ENCODE measurements at places on chromosomes 1 and 21. TPM values are rescaled to one million over a fixed set of nuclear protein-coding genes. Genes with fewer than 3 reads are reported as not detected.

DNA sequence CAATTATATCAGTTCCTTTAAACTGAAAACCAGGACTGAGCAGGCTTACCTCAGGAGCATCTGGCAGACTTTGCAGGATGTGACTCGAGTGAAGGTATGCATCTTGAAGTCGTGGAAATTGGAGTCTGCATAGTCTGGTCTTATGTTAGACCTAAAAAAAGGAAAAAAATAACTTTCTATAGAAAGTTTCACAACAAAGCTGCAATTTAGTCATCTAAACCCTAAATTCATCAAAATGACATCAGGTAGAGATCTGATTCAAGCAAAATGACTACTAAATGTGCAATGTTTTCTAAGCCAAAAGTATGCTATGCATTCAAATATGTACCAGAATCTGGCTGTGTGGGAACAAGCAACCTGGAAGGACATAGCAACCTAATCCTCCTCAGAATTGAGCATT lies 260.1 kb downstream of the VAV3 start:
- no peak for DNase-seq

GRCh38 chr1:29585656-29586055 lies 349.3 kb downstream of the PTPRU start:
- DNase-seq, result no peak

- no peak for DNase-seq
Measured at GRCh38 chr21:37558676-37559211, 192.2 kb downstream of the DYRK1A start.

- no peak for DNase-seq
Measured at GRCh38 chr1:152933196-152933595, 13.8 kb upstream of the SPRR5 start.

- no peak for DNase-seq
Measured at GRCh38 chr21:45556645-45557615, 14.7 kb upstream of the SLC19A1 start.

GRCh38 chr1:178932552-178932906 lies 61.7 kb upstream of the ANGPTL1 start:
- no peak for DNase-seq

- DNase-seq, result no peak
Measured at GRCh38 chr1:205451759-205452164, 4.1 kb downstream of the BLACAT1 start.

GRCh38 chr1:56625819-56626440 lies 19.2 kb upstream of the PRKAA2 start:
- DNase-seq, result no peak

DNA sequence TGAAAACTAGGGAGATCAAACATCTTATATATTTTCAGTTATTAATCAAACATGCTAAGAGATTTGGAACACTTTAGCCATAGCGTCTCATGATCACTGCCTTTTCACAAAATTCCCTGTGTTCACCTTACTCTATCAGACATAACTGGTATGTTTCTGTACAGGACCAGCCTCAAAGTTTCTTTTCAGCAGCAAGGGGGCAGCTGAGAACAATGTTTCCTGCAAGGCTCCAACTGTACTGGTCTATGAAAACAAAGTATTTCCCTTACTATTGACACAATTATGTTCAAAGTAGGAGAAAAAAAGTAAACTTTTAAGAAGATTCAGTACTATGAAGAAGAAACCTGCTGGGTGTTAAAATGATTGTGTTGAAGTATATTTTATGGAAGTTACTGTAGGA lies 98.5 kb downstream of the ATF6 start:
- no peak for DNase-seq

- peak; percentile 7 for DNase-seq
Measured at GRCh38 chr1:150235294-150235851, 539 bp downstream of the ANP32E start.

GRCh38 chr21:44267655-44268142 lies 6.0 kb upstream of the DNMT3L start:
- DNase-seq, result no peak

The NGF gene
- total RNA-seq, result 2.8 TPM

The C1orf141 gene
- not detected for total RNA-seq

The PTP4A2 gene
- 388 TPM for total RNA-seq

The FOXO6 gene
- 1.1 TPM for total RNA-seq

The TCHH gene
- not detected for total RNA-seq

The SLAMF7 gene
- total RNA-seq, result 0.93 TPM

Data from thyroid gland (tissue), 4 donors.